RCC 7860 (cell line): ENCODE measurements at places on chromosomes 2 and 18.
A peak's percentile ranks its signal among the peaks of the same experiment; 100 is the strongest.

GRCh38 chr18:68623342-68623741, 91.6 kb downstream of the TMX3 start:
- peak; percentile 18 for DNase-seq

DNA sequence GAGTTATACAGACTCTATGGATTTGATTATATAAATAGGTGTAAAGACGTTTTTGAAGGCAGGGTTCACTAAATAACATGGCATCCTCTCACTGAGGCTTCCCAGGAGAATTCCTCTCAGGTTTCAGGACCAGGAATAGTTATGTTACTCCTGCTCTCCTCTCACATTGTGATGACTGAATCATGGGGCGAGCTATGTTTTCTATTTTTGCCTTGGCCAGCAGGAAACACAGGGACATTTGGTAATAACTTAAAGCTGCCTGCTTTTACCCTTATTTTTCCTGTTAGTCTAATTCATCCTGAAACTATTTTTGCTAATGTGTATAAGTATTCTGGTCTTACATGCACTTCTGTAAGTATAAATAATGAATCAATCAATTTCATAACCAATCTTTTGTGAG, 115.3 kb upstream of the ITGB6 start:
- no peak for DNase-seq

DNA sequence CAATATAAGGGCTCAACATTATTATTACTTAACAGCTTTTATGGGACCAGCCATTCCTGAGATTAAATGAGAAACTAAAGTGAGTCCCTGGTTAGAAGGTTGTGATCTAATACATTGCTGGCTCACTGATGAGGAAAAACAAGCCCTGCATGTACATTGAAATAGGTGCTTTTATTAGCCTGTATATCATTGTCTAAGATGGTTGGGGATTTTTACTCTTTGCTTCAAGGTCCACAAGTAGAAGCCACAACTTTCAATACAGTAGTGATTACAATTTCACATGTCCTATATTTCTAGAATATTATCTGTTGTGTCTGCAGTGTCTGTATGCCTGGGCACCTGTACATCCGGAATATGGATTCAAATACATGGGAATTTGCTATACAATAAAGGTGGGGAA, 104.1 kb upstream of the FZD5 start:
- DNase-seq = no peak

GRCh38 chr18:59540346-59540745, 156.9 kb downstream of the CCBE1 start:
- DNase-seq = no peak

GRCh38 chr2:168742258-168742932, 60.0 kb upstream of the NOSTRIN start:
- DNase-seq = no peak

DNA sequence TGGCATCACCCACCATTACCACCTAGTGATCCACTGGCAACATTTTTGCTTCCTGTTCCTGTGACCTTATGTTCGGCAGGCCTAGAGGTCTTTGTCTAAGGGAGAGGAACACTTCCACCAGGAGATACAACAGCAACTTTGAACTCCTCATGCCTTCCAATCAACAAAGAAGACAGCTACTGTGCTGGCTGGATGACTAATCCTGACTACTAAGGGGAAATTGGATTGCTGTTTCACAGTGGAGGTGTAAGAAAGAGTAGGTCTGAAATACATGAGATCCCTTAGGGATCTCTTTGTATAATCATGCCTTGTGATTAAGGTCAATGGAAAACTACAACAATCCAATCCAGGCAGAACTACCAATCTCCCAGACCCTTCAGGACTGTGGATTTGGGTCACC, 45.2 kb downstream of the EIF2AK3 start:
- no peak for DNase-seq

GRCh38 chr2:144659731-144660275, 139.9 kb upstream of the ZEB2 start:
- DNase-seq = peak; percentile 96

- DNase-seq = no peak
Measured at GRCh38 chr2:186607660-186608324, 17.9 kb downstream of the ITGAV start.

DNA sequence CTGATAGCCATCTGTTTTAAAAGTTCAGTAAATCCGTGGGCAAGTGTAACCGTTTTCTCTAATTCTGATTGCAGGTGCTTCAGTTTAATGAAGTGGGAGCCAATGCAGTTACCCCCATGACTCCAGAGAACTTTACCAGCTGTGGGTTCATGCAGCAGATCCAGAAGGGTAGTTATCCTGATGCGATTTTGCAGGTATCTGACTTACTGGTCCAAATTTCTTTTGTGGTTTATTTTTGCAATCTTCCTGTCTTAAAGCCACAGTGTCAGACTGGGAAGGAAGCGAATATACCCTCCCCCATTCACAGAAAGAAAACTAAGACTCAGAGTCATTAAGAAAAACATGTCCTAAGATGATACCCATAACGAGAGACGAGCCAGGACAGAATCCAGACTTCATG, 7.7 kb downstream of the SERPINB2 start:
- no peak for DNase-seq

GRCh38 chr2:3246928-3247714, 130.5 kb downstream of the EIPR1 start:
- no peak for DNase-seq

DNA sequence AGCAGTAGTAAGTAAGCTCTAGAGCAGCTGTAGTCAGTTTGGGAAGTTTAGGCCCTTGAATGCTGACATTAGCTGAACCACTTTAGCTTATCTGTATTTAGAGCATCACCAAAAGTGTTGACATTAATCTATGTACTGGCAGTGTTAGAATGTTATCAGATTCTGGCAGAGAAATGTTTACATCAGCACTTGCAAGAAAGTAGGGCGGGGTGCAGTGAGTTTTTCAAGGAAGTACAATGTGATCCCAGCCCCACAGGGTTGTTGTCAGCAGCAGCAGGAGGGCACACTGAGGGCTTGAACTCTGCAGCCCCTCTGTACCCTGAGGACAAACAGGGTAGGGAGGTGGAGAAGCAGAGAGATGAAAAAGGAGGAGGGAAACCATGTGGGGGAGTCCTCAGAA, 35.5 kb upstream of the RMP24 start:
- DNase-seq = no peak

- peak; percentile 51 for DNase-seq
Measured at GRCh38 chr2:200156166-200156835, 150.2 kb upstream of the SPATS2L start.

DNA sequence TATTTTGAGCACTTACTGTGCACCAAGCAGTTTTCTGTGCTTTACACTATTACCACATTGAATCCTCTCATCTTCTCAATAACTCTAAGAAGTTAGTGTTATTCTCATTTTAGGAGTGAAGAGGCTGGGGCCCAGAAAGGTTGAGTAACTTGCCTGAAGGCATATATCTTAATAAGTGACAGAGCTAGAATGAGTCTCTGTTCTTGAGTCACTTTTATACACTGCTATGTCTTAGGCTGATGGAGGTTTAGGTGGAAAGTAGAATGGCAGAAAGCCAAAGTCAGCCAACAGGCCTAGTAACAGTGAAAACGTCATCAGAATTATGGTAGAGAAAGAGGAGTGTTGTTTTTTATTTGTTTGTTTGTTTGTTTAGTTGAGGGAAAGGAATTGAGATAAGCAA, 27.9 kb upstream of the RPE start:
- no peak for DNase-seq

DNA sequence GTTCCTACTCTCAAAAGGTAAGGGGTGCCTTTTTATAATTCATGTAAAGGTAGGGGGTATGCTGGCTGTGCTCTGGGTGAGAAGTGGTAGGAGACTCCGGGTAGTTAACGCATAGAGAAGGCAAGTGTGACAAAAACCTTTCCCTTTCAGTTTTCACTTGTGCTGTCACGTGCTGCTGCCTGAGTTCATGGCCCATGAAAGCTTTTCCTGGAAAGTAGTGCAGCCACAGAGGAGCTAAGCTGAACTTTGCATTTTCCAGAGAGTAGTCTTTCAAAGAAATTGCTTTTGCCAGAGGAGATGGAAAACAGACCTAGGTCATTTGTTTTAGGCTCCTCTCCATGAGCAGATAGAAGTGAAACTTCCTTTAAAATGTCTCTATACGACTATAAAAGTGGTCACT, 44.7 kb downstream of the THSD7B start:
- no peak for DNase-seq

- DNase-seq = no peak
Measured at GRCh38 chr18:41532344-41533086, 422.5 kb upstream of the PIK3C3 start.

GRCh38 chr2:234796045-234796591, 155.7 kb upstream of the SH3BP4 start:
- no peak for DNase-seq

DNA sequence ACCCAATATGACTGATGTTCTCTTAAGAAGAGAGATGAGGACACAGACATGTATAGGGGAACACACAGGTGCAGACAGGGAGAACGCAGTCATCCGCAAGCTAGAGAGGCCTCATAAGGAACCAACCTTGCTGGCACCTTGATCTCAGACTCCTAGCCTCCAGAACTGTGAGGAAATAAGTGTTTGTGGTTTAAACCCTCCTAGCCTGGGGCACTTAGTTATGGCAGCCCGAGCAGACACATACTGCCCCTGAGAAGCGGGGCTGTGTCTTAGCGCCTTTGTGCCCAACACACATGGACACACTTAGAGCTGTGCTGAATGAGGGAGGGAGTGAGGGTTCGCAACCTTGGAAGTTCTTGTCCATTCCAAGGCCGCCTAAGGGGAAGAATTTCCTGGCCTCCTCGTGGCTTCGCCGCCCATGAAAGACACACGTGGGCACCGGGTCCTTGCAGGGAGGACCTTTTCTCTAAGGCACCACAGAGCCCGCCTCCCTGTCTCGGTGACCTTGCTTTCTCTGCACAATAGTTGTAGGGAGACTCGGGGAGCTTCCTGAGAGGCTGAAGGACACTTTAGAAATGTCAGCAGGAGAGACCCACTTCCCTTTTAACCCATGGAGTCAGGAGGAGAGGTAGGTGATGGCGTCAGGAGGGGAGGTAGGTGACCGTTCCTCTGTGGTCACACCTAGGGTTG, 224.5 kb upstream of the HDAC4 start:
- no peak for DNase-seq

GRCh38 chr2:11540996-11541692, 7.3 kb downstream of the GREB1 start:
- no peak for DNase-seq

DNA sequence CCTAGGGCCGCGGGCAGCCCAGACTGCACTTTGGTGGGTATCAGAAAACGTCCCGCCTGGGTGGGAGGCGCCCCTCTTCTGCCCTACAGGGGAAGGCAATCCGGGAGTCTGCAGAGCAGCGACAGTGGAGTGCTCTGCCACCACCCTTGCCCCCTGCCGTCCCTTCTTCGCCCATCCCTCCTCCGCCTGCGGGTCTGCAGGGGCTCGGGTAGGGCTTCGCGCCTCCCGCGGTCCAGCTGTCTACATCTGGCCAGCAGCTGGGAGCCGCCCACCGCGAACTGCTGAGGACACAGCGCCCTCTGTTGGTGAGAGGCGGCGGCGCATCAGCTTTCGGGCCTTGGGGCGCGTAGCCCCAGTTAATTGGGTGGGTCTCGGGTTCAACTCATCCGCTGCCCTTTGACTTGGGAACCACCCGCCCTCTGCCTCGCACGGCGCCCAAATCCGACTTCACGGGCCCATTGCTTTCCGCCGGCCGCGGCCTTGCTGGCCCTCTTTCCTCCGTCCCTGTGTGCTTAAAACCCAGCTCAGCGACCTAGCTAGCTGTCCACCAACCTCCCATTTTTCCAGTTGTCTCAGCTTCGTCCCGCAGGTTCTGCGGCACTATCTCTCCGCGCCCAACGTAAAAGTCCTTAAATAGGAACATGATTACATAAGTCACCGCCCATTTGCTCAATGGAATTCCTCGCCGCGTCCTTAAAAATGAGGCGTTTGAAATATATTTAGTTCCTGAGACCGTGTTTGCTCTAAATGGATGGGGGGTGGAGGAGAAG, 17.6 kb downstream of the WNT10A start:
- no peak for DNase-seq

DNA sequence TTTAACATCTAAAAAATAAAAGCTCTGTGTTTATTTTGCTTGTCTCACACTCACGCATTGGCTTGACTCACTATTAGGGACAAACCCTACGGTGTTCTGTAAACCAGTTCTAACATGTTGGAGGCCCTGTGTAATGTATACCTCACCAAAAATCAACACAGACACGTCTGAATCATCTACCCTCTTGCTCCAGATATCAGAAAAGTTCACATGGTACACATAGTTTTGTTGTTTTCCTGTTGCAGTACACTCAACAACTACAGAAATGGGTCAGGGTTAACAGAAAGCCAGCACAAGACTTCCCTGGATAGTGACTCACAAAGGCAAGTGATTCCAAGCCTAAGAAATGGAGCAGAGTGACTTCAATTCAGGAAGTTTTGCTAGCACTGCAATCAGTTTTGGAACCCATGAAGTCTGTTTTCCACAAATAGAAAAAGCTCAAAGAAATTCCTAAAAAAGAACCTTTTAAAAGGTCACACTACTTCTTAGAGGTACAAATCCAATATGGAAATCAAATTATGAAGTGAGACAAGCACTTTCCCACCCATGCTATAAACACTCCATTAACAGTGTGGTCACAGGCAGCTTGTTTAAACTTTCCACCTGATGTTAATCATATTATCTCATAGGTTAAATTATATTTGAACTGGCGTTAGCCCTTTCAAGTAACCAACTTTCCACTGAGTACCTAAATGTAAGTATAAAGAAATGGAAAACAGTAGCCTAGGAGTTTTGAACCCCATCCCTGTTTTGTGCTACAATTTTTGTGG, 87.4 kb downstream of the GAREM1 start:
- DNase-seq = peak; percentile 58

DNA sequence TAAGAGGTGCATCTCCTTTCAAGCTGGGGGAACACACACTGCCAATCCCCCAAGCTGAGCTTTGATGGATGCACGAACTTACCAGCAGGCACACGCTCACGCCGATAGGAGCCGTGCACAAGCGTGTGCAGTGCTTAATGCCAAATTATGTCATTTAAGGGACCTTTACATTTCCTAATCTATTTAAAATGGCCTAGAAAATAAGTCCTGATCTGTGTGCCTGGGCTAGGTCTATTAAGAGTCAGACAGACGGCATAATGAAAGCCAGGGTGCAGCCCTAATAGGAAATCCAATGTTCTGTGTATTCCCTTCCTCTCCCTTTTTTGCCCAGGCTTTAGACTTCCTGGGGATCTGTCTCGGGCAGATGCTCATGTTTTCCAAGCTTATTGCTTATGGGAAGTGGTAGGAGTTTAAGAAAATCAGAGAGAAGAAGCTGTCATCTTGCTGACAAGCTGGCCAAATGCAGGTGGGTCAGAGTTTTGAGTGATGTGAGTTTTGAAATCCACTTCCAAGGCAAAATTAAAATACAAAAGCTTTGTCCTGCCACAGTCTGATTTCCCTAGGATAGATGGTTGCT, 142.6 kb downstream of the MYT1L start:
- DNase-seq = no peak

- DNase-seq = no peak
Measured at GRCh38 chr18:53458944-53459580, 765.4 kb downstream of the MBD2 start.

DNA sequence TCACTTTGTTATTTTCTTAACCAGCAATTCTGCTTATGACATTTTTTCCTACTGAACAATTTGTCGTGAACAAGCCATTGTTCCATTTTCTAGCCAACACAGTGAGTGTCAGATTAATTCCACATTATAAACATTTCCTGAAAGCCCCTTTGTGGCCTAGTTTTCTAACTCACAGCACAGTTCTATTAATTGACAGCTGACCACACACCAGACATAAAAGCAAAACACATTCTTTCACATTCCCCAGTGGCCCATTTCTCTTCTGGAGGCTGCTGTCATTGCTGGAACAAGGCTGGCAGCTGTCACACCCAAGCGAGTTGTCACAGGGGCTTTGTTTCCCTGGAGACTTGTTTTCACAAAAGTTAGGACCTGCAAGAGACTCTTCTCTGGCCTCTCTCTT, 50.7 kb downstream of the RNF152 start:
- DNase-seq = no peak
